HCEC 1CT (cell line): ENCODE measurements at places on chromosomes 3 and 15.

GRCh38 chr15:56978898-56979662 lies 60.6 kb downstream of the TCF12 start:
- peak; percentile 79 for DNase-seq

DNA sequence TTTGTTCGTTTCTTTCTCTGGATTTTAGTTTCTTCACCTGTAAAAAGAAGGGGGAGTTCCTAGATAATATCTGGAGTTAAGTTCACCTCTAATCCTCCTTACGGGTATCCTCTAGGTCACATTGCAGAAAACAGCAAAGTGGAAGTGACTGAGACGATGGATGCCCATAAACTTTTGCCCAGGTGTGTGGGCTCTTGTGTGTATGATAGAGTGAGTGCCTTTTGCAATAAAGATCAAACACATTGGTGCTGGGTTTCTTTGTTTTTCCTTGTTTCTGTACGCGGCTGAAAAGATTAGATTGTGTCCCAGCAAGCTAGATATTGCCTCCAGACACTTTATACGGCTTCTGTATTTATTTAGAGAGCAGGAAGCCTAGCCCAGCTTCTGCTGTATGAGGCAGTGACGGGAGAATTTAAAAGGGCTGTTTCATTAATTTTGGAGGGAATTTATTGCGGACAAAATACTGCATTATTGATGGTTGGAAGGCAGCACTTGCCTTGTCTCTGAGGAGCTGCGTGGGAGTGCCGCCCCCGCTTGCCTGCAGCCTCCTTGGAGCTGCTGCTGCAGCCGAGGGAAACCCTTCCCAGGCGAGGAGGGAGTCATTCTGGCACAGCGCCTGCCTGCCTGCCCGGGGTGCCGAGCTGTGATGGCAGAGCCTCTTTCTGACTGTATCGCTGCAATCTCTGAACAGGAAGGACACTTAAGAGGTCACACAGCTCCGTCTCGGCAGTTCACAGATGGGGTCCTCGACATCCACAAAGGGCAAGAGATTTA lies 38.5 kb downstream of the PYDC2 start:
- DNase-seq = peak; percentile 19

DNA sequence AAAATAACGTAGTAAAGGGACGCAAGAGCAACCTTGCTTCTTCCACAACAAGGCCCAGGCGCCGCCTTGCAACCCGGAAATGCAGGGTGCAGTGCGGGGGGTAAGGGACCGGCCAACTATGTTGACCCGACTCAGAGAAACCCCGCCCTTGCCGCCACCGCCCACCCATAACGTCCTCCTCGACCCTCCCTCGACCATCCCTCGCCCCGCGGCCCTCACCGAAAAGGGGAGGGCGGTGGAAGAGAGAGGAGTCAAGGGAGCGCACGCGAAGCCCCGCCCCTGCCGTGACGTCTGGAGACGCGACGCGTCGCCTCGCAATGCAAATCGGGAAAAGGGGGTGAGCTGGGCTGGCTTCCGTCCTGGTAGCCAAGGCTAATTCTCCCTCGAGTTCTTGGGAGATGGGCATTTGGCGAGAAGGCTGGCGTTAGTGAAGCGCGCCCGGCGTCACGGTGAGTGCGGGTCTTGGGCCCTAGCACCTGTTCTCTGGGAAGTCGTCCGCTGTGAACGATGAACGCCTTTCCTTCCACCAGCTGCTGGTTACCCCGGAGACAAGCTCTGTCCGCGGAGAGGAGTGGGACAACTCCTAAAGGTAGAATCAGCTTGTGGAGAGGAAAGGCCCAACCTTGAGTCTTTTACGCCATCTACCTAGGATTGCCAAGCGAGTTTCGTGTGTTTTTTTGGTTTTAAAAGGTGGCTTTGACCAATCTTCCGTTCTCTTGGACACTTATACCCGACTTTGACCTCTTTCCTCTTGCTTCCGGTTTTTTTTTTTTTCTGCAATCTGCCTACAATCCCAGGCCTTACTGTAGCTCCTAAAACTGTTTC lies at the start of gene USP8:
Gene USP8, plus strand, starts transcription at position 340 of the 825 bp plus-strand sequence. CDS start 14,669 bp downstream, outside the sequence.
- DNase-seq = peak; percentile 92

- DNase-seq = no peak
These were observed 312.9 kb downstream of the RORA start for GRCh38 chr15:60916032-60916678.

- no peak for DNase-seq
These were observed 461.7 kb upstream of the DPH6 start for GRCh38 chr15:36007699-36008098.

DNA sequence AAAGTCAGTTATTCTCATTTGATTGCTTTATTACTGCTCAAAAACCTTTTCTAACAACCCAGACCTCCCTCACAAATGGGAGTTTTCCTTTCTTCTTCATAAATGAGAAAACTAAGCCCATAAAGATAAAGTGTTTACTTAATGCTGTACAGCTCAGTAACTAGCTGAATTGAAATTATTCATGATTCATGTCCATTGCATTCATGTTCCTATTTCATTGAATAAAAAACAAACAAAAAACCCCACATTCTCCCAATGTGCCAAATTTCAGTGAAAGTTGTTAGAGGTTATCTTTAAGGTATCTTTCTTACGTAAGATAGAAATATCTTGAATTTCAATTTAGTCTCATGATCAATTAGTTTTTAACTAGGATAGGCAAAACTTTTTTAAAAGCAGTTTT lies 2.8 kb downstream of the PLSCR2 start:
- peak; percentile 45 for DNase-seq

GRCh38 chr3:120274739-120275167 lies 10.3 kb downstream of the GPR156 start:
- DNase-seq = no peak

DNA sequence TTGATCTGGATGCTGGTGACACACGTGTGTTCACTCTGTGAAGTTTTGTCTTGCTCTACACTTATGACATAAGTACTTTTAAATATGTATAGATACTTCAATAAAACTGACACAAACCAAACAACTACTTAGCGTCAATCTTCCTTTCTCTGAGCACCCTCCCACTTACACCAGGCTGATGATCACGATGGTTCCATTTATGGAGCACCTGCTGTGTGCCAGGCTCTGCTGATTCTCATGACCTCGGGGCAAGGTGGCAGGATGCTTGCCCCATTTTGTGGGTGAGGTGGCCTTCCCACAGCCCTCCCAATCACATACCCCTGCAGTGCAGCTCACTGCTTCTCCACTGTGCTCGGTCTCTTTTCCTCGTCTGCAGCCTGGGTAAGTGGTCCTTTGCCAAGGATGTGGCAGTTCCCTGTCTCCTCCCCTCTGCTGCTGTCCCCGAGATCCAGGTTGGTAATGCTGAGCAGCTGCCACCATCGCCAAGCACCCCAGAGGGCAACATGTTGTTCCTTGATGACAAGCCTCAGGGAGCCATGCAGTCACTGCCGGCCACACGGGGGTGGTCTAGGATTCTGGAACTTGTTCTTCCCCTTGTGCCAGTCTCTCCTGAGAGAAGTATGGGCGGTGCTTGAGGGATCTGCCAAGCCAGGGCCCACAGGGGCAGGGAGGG lies 20.6 kb upstream of the ADCY5 start:
- DNase-seq = no peak

- DNase-seq = no peak
These were observed at the start of gene SLC6A1 for GRCh38 chr3:10992017-10992942. SLC6A1 (plus strand) TSS chr3:10992748; CDS start chr3:11017212, 24,464 bp downstream.

DNA sequence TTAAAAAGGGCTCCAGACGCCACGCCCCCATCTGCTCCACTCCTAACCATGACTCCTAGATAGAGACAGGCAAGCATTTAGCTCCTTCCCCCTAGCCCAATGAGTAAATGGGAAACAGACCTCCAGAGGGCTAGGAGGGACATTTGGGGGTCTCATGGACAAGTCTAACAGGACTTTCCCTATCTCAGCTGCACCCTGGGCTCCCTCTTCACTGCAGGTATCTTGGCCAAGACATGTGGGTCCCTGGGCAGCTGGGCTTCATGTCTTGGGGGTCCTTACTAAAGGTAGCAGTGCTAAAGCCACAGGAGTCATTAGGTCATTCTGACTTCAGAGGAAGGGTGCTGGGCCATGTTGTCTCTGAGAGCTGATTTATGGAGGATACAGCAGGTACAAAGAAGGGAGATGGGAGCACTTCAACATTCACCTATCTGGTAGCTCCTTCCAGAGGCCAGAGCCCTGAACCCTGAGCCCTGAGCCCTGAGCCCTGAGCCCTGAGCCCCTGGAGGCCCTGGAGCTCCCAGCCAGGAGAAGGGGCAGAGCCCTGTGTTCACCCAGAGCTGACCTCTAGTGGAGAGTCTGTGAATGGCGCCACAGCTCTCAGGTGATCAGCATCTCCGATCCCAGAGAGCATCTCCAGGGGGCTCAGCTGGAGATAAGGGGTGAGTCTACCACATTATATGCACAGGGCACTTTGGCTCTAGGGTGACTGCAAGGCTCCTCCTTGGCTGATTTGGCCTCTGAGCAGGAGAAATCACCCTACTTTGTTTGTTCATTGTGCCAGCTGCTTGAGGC lies 40.1 kb upstream of the EPHB1 start:
- peak; percentile 10 for DNase-seq

- DNase-seq = peak; percentile 57
These were observed 30.5 kb upstream of the MYZAP start for GRCh38 chr15:57561041-57561711.

DNA sequence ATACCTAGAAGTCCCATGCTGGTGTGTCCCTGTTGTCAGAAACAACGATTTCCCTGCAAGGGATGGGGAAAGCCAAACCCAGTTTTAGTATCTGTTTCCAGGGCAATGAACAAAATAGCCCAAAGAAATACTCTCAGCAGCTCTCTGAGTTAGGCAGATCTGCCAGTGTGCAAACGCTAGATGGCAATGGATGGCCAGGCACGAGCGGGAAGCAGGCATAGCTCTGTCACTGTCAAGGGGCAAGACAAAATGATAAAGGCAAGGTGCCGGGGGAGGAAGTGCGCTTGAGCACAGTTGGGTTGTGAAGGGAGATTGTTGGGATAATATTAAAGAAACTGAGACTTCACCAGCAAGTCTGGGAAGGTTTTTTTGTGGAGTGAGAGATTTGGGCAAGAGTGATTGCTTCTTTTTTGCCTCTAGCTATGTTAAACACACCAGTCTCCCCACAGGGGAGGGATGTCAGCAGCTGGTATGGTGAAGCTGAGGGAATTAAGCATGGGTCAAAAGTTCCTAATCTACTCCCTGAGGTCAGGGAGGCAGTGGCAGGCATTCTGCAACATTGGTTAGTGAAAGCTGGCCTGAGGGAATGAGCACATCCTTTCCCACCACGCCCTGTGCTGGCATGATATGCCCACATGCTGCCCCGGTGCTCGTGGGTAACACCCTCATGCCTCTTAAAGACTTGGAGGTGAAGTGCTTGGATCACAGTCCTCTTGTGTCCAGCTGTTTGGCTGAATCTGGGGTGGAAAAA lies 117.5 kb downstream of the PDCD6IP start:
- no peak for DNase-seq

DNA sequence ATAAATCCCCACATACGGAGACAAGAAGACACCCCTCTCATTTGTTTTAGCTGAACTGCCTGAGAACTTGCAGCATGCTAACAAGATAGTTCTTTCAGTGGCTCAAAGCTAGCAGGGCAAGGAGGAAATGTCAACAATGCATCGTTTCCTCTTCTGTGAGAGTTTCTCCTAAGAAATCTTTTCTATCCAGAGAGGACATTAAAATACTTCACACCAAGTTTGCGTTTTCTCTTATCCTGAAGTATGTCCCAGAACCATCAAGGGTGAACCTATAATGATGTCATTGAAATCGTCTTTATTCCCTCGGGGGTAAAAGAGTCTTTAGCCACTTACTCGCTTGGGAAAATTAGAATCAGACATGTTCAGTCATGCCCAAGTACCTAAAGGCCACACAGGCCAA lies 541.7 kb upstream of the MDFIC2 start:
- DNase-seq = no peak

GRCh38 chr3:177713928-177714900 lies 516.9 kb upstream of the TBL1XR1 start:
- no peak for DNase-seq

DNA sequence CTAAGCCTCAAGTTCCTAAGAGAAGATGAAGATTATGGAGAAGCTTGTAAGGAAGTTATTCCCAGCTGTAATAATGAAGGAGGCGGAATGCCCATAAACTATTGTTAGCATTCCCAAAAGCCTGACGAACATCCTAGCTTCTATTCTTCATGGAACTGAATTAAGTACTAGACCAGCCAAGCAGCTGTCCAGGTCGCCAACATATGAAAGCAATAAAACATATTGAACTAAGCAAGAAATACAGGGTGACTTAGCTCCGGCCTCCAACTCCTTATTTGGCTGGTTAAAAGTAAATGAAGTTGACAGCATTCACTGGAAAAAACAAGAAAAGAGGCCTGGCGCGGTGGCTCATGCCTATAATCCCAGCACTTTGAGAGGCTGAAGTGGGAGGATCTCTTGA lies 174.0 kb upstream of the TPM1 start:
- no peak for DNase-seq

GRCh38 chr15:38545179-38545578 lies 19.4 kb downstream of the RASGRP1 start:
- no peak for DNase-seq

- DNase-seq = peak; percentile 62
These were observed 16.7 kb downstream of the DCBLD2 start for GRCh38 chr3:98884675-98885371.

DNA sequence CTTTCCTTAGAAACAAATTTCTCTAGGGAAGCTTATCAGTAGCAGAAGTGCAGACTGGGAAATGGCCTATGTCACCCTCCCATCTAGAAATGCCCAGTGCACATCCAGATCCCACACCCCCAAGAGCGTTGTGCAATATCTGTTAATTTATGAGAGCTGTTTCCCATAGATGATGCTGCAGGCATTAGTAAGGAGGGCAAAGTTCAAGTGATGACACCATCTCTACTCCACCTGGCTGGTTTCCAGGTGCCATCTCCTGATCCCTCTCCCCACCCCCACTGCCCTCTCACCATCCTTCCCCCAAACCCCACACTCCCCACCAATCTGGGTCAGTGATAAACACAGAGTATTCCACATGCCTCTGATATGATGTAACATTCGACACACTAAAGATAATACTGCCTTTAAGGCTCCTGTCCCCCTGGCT lies 39.4 kb downstream of the AGTR1 start:
- peak; percentile 49 for DNase-seq

DNA sequence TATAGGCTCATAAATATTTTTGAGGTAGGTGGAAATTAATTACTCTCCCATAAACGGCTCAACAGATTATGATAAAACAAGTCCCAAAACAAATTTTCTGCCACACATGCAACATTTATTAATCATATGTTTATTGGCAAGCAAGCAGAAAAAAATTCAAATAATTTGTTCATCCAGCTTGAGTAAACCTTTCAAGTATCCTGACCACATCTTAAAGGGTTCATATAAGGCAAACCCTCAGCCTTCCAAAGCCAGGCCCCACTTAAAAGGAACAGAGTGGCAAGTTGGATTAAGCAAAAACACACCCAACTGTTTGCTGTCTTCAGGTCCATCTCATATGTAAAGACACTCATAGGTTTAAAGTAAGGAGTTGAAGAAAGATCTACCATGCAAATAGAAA lies 1042.3 kb downstream of the DIPK2A start:
- peak; percentile 71 for DNase-seq

- DNase-seq = no peak
These were observed 20.5 kb downstream of the CD47 start for GRCh38 chr3:108070356-108070755.
